ENCODE measurements at places on chromosomes 3 and 15.

GRCh38 chr3:139629033-139629432 lies 48.7 kb downstream of the NMNAT3 start:
- no peak for DNase-seq

DNA sequence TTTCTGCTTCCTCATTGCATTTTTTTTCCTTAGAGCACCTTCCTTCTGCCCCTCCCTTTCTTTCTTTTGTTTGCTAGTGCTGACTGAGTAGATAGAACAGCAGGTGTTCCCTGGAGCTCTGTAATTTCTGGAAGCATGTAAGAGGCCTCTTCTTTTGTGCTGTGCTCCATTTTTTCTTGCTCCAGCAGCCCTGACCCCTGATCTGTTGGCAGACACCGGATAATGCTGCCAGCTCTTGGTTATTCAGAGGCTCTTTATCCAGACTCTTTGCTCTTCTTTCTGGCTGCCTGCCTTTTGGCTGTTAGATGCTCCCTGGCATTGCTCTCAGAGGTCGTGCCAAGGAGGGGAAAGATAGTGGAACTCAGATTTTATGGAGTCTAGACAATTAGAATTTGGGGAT lies 104.4 kb upstream of the RBMS3 start:
- DNase-seq, result no peak

GRCh38 chr15:51334011-51334451 lies 4.4 kb downstream of the CYP19A1 start:
- no peak for DNase-seq

DNA sequence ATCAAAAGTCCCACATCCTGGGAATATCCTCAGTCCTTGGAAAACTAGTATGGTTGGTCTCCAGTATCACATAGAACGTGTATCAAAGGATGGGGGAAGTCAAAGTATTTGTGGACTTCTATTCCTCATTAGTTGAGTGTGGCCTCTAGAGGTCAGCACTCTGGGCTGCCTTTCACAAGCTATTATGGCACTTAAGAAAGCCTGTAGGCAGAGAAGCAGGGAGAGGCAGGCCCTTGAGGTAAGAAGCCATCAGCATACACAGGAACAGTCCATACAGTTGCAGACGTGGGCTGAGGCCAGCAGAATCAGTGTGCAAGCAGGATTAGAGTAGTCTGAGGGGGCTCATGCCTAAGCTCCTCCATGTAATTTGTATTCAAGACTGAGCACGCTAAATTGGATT lies 341.7 kb downstream of the CLSTN2 start:
- DNase-seq, result no peak

GRCh38 chr15:62994975-62995681 lies 47.4 kb upstream of the TPM1 start:
- peak; percentile 12 for DNase-seq

DNA sequence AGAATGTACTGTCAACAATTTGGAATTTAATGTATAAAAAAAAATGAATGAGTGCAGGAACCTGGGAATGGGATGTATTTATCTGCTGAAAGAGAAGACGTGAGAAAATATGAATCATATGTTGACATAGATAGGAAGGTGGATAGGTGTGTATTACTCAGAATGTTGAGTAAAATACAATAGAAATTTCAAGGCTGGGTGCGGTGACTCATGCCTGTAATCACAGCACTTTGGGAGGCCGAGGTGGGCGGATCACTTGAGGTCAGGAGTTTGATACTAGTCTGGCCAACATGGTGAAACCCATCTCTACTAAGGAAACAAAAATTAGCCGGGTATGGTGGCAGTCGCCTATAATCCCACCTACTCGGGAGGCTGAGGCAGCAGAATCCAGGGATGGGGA lies 202.8 kb downstream of the CADM2 start:
- peak; percentile 8 for DNase-seq

DNA sequence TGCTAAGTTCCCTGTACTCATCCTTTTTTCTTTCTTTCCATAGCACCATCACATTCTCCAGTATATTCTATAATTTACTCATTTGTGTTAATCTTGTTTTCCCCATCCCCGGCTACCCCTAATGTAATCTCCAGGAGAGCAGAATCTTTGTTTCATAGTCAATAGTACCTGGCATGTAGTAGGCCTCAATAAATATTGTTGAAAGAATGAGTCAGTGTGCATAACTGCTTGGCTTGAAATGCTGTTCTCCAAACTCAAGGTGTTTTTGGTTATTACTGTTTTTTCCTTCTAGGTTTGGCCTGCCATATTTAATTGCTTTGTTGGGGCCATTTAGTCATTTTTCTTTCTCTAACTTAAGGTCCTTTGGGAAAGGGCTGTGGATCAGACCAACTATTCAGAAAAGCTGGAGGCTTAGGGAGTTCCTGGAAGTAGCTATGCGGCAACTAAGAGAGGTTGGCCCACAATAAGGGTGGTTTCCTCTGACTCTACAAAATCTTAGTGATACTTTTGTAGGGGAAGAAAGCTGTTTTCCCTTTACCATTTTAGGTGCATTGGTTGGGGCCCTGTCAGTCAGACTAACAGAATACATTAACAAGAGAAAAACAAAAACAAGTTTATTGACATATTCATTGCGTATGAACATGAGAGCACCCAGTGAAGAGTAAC lies 28.4 kb downstream of the KAT2B start:
- DNase-seq, result no peak

DNA sequence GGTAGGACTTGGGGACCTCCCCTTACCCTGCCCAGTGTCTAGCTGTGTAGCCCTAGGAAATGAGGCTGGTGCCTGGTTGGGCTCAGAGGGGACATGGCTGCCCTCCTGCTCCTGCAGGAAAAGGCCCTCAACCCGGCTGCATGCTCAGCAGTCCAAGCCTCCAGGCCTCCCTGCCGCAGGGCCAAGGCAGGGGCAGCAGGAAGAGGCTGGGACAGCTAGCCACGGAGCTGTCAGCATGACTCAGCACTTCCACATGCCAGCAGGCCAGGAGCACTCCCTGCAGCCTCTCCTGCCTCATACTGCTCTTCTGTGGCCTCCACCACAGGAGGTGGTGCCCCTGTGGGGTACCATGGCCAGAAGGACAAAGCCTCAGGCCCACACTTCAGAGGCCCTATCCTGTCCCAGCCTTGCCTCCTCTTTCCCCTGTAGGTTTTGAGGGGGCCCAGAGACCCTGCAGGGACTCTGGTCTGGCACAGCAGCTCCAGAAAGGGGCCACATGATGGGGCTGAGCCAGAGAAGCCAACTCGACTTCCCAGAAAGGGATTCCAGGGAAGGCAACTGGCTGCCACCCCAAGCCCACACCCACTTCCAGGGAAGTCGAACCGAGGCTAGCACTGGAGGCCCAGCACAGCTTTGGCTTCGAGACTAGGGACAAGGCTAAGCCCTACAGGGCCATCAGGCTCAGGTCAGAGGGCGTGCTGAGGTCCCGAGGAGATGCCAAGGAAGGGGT lies 19.5 kb downstream of the TKT start:
- DNase-seq, result peak; percentile 56

GRCh38 chr3:59540696-59541095 lies 490.9 kb upstream of the CFAP20DC start:
- no peak for DNase-seq

DNA sequence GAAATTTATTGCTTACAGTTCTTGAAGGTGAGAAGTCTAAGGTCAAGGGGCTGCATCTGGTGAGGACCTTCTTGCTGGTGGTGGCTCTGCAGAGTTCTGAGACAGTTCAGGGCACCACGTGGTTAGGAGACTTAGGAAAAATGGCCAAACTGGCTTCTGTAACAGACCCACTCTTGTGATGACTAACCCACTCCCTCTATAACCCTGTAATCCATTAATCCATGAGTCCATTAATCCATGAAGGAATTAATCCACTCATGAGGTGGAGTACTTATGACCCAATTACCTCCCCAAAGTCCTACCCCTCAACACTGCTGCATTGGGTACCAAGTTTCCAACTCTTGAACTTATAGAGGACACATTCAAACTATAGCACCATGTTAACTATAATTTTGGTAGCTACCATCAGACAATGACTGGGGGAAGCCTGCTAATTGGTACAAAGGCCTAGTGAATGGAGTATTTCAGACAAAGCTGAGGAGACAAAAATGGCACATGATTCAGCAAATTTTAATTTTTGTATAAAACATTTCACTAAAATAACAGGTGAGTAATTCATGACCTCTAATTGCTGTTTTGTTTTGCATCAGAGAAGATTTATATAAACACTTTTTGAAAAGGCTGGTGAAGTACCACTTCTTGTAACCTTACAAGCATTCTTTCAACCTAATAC lies 374.1 kb upstream of the TBL1XR1 start:
- no peak for DNase-seq

GRCh38 chr3:187276397-187277128 lies 15.0 kb downstream of the MASP1 start:
- no peak for DNase-seq

- no peak for DNase-seq
Observed at GRCh38 chr3:115336836-115337235, 189.7 kb upstream of the ZBTB20 start.

DNA sequence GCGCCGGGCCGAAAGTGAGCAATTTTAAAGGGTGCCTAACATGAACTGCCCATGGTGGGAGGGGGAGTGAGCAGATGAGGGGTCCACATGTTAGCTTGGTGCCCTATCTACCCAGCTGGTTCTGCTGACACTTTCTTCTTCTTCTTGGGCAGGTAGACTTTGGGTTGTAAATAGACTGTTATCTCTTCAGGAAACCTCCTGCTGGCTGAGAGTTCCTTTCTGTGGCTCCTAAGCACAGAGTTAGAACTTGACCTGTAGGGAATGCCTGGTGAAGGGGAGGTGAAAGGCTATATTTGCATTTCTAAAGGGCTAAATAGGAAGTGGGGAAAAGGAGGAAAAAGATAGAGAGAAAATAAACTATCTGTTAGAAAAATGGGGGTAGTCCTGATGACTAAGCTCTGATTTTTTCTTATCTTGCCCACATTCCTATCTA lies 521.4 kb upstream of the TGFBR2 start:
- DNase-seq, result no peak

DNA sequence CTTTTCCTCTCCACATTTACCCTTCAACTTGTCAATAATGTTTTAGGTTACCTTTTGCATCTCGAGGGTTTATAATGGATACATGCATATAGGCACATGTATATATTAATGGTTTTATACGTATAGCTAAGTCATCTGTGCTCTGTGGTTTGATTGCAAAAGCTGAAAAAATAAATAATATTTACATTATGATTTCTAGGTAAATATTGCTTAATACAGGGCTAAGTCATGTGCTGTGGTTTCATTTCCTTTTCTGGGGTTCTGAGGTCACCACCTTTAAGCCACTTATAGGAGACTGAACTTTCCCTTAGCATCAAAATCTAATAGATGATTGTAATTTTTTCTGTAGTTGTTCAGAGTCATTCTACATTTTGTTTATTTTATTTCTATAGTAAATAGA lies 33.1 kb downstream of the LPP start:
- no peak for DNase-seq

DNA sequence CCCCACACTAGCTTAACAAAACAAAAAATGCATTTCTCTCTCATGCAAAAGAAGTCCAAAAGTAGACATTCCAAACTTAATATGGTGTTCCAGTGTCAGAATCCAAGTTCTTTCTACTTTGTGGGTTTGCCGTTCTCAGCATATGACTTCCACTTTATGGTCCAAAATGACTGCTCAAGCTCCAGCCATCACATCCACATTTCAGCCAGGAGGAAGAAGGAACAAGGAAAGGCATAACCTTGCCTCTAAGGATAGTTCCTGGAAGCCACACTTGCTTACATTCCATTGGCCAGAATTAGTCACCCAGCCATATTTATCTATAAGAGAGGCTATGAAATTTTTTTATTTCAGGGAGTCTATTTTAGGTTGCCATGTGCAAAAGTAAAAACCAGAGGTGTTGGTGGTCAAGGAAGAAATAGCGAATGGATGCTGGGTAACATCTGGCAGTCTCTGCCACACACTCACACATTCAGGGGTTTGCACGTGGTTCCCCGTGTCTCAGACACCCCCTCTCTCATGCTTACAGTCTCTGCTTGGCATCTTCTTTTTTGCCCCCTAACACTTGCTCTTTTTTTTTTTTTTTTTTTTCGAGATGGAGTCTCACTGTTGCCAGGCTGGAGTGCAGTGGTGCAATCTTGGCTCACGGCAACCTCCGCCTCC lies 69.3 kb downstream of the RPL39L start:
- DNase-seq, result no peak

DNA sequence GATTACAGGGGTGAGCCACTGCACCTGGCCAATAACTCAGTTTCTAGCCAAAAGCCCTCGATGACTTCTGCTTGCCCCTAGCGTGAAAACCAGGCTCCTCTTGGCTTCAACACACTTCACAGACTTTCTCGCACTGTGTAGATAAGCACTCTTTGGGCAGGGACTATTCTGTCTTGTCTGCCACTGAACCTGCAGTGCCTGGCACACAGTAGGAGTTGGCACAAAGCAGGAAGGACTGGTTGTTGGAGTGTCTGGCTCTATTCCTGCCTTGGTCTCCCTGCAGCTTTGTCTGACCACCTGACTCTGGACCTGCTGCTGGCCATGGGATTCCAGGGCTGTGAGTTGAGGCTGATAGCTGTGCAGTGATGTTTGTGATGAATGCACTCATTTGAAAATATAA lies 46.4 kb upstream of the RGMA start:
- no peak for DNase-seq

DNA sequence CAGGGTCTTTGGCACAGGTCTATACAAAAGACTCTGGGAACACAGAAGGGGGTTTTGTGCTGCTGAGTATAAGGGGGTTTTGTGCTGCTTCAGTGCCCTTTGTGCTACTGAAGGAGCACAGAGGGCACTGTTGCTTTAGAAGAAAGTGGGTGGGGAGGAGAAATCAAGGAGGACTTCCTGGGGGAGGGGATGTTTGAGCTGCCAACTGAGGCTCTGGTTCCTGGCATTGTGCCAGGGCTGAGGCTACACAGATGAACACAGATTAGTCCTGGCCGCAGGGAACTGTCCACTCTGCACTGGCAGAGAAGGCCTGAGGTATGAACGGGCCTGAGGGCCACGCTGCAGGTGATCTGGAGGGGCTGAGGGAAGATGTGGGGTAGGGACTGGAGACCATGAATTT lies 32.2 kb upstream of the SEC13 start:
- DNase-seq, result no peak

GRCh38 chr3:33658621-33658990 lies 59.4 kb downstream of the CLASP2 start:
- DNase-seq, result no peak

DNA sequence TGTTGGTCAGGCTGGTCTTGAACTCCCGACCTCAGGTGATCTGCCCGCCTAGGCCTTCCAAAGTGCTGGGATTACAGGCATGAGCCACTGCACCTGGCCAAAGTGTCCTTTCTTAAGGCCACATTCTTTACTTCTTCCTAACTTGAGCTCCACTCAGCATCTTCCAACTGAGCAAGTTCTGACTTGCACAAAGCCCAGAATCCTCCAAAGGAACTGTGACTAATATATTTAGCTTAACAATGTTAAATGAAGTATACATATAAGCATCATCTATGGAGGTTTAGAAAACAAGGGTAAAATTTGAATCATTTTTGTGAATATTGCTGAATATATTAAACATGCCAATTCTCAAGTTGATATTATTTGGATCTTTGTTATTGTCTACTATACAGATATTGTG lies 93.7 kb downstream of the SHQ1 start:
- DNase-seq, result no peak

- DNase-seq, result no peak
Observed at GRCh38 chr15:84736375-84736774, 12.0 kb upstream of the ZNF592 start.

- DNase-seq, result no peak
Observed at GRCh38 chr3:99873269-99874102, 55.8 kb downstream of the CMSS1 start.

GRCh38 chr15:52085299-52085698 lies 27.3 kb downstream of the BCL2L10 start:
- no peak for DNase-seq

All from T1000 (cell line).